ENCODE measurements at places on chromosomes 6 and 20.

DNA sequence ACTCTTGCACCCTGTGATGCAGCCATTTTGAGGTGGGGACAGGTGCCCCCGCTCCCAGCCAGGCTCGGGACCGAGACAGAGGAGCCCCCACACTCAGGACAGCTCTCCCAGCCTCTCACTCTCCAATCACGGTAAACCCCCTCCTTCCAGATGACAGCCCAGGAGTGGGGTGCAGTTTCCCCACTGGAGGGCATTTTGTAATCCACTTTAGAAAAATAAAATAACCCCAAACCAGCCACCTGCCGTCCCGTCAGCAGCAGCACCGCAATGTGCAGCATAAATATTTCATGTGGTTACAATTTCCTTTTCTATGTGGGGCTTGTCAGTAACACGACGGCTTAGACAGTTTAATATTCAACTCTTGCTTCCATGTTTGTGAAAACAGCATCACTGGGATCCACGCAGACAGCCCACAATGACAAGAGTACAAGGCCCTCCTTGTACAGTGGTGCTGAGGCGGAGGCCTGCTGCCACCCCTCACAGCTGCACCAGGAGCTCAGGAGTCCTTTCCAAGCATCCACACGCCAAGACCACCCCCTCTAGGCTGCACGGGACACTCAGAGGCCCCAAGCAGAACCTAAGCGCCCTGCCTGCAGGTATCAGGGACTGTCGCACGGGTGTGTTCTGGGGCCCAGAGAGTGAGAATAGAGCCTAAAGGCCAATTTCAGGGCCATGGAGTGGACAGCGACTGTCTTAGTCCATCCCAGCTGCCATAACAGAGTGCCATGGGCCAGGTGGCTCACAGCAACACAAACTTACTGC is 116.7 kb downstream of the JPH2 start:
- no peak for DNase-seq

DNA sequence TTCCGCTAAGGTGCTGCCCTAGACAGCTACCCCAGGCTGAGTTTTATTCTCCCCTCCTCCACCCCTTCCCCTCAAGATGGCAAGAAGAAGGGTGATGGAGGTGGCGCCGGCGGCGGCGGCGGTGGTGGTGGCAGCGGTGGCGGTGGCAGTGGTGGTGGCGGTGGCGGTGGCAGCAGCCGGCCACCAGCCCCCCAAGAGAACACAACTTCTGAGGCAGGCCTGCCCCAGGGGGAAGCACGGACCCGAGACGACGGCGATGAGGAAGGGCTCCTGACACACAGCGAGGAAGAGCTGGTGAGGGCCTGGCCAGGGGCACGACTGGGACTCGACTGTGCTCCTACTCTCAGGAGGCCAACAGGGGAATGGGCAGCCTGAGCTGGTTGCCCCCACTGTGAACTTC is 35.1 kb downstream of the EIF2S2 start:
- DNase-seq = no peak

GRCh38 chr6:131205481-131206244 is 70.4 kb downstream of the AKAP7 start:
- no peak for DNase-seq

GRCh38 chr20:33099843-33100538 is 20.5 kb downstream of the BPIFB4 start:
- no peak for DNase-seq

GRCh38 chr20:37869334-37869861 is 33.5 kb upstream of the VSTM2L start:
- DNase-seq = no peak

GRCh38 chr6:157488058-157488457 is 107.1 kb downstream of the ZDHHC14 start:
- DNase-seq = no peak

DNA sequence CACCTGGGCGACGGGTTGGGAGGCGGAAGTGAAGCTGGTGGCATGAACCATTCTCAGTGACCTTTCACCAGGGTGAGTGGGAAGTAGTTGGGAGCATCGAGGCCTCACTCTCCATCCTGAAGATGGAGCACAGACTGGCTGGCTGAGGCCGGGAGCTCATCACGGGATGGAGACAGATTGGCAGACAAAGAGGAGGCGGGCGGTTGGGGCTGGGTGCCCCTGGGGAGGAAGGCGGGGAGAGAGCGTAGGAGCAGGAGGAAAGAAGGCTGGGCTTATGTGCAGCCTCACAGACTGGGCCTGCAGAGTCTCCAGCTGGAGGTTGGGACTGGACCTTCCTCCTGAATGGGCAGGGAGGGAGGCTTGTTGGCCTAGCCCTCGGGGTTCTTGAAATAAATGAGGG is 44.2 kb upstream of the SCRT2 start:
- DNase-seq = no peak

DNA sequence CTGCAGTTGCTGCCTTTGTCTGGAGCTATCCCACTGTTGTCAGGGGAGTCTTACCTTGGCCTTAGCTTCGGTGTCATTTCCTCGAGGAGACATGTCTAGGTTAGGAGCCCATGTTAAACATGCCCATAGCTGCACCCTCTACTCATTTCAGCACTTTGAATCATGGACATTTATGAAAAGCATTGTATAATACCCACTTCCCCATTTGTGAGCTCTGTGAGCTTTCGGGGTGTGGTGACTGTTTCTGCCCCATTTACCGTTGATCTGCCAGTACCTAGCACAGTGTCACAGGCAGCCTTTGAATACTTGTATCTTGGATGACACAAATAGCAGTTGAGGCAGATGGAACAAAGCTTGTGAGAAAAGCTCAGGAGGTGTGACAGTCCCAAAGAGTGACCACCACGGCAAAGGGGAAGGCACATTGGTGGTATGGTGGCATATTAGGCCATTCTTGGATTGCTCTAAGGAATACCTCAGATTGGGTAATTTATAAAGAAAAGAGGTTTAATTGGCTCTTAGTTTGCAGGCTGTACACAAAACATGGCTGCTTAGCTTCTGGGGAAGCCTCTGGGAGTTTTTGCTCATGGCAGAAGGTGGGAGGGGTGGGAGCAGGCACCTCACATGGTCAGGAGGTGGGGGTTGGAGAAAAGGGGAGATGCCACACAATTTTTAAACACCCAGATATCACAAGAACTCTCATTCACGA is 42.0 kb downstream of the JARID2 start:
- DNase-seq = peak; percentile 60

- DNase-seq = no peak
Observed at GRCh38 chr20:41476013-41476441, 109.4 kb upstream of the EMILIN3 start.

- no peak for DNase-seq
Observed at GRCh38 chr20:34468951-34469350, 47.3 kb upstream of the DYNLRB1 start.

- peak; percentile 52 for DNase-seq
Observed at GRCh38 chr6:85675030-85675819, 32.5 kb upstream of the SYNCRIP start.

GRCh38 chr6:5851261-5851757 is 155.4 kb downstream of the NRN1 start:
- peak; percentile 17 for DNase-seq

DNA sequence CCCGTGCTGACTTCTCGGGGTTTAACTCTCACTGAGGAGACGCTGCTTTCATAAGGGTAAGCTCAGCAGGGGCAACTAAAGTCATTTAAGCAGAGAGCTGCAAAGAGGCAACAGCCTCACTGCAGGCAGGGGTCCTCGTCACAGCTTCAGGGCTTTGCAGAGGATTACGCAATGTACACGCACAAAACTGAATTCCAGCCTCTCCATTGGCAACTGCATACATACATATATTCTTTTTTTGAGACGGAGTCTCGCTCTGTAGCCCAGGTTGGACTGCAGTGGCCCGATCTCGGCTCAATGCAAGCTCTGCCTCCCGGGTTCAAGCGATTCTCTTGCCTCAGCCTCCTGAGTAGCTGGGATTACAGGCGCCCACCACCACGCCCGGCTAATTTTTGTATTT is 2.4 kb downstream of the GMEB2 start:
- DNase-seq = no peak

- no peak for DNase-seq
Observed at GRCh38 chr20:33687370-33687915, 1.3 kb upstream of the E2F1 start.

DNA sequence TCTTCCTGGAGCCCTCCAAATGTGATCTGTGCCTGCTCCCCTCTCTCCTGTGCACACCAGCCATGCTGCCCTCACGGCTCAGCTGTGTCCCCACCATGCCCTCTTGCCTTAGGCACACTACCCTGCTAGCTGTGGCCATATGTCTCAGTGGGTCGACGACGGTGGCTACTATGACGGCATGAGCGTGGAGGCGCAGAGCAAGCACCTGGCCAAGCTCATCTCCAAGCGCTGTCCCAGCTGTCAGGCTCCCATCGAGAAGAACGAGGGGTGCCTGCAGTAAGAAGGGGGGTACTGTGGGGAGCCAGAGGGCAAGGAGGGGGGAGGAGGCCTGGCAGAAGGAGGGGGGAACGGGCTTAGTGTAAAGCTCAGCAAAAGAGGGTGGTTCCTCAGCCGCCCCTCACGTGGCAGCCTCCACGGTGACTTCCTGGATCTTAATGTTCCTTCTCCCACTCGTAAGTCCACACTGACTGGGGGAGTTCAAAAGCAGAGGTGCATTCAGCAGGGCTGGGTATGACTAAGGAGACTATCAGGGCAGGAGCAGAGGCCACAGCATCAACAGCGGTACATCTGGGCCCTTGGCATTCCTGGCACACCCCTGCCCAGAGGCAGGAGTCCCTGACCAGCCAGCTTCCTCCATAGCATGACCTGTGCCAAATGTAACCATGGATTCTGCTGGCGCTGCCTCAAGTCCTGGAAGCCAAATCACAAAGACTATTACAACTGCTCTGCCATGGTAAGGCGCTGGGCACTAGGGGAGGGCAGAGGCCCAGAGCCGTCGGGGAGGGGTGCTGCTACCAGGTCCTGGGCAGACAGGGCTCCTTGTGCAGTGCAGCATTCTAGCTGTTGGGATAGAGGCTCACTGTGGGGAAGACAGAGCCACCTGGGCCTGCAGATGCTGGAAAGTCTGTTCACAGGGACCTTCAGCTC is 8.0 kb downstream of the DNPH1 start:
- no peak for DNase-seq

DNA sequence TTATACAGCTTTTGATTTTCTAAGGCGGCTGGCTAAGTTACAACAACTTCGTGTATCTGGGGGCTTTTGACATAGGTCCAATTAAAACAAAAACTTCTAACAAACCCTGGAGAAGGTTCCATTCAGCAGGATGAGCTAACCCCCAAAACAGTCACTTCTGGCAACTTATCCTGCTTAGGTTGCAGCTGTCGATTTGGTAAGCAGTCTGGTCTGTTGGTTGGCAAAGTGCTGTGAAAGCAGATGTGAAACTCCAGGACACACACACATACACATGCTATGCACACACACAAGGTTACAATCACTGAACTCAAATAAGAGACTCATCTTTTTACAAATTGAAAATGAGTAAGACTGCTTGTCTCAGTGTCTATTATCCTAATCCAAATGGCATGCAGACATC is 119.0 kb upstream of the STMND1 start:
- no peak for DNase-seq

DNA sequence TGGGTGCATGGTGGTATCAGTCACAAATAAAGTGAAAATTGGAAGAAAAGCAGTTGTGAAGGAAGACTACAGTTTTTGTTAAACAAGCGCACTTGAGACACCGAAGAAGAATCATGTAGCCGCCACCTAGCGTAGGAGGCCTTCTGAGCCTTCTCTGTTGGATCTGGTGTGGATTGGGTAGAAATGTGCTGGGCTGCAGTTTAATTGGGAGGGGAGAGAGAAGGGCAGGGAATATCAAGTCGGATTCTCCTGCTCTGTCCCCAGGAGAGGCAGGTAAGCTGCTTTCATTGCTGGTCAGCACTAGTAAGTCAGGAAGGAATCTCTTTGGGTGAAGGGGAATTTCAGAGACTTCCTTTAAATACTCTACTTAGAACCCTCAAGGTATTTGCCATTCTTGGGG is 1.2 kb upstream of the FABP7 start:
- no peak for DNase-seq

DNA sequence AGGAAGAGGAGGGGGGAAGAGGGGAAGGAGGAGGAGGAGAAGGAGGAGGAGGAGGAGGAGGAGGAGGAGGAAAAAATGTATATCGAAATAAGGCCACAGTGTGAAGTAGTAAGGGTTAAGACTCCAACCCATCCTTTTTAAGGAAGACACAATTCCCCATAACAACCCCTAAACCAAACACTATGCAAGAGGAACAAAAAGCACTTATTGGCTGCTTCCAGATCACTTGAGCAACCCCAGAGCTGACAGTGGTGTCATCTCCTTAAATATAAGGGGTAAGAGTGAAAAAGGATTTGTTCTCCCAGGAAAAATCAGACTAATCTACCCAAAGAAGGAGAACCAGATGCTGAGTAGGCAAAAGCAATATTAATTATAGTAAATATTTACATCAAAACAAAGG is 169.1 kb upstream of the SASH1 start:
- no peak for DNase-seq

DNA sequence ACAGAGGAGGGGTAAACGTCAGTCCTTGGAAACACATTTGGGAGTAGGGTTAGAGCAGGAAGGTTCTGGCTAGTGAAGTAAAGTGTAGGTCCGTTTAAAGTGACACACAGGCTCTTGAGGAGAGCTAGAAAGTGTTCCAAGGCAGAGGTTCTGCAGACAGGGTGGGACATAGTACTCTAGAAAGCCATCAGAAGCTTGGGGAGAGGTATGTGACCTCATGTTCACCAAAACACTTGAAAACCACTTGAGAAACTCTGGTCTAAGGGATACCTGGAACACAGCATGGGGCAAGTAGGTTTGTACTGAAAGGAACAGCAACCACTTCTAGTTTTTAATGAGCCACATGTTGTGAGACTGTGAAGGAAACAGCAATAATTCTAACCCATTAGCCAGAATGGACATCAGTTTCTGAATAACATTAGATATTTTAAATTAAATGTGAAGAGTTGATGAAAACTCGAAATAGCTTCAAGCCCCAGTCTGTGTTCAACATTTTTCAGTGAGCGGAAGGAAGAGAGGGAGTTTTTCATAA is 49.0 kb downstream of the SOBP start:
- no peak for DNase-seq

- DNase-seq = no peak
Observed at GRCh38 chr20:1842281-1842680, 52.9 kb upstream of the SIRPA start.

DNA sequence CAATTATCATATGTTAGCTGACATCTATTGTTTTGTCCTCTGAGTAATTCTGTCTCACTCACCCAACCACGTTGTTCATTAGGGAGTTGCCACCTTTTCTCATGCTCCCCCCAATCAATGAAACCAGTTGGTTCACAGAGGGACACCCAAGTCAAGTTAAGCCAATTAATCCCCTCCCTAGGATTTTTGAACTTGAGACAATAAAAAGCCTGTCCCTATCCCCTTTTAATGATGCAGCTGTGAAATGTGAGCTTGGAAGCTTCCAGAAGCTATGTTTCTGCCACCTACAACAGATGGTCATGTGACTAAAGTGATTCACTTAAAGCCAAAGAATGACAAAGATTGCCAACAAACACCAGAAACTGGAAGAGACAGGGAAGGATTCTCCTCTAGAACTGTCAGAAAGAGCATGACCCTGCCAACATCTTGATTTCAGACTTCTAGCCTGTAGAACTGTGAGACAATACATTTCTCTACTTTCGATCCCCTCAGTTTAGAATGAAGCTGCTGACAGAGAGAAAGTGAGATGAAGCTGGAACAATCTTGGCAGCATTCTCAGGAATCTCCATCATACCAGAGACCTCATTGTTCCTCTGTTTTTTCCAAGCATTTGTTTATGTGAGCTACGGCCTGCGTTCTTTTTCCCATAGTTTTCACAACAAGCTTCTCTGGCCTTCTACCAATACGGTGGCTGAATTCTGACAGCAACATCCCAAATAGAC is 57.8 kb upstream of the TPD52L1 start:
- DNase-seq = no peak

Data from NAMALWA (cell line).